Activated naive CD4-positive, alpha-beta T cell treated with anti-CD3 and anti-CD28 coated beads, Interleukin-2, amount 50 U/mL, for 16 hours (primary cell): ENCODE measurements at places on chromosomes 7 and 10.

GRCh38 chr7:90777465-90777864 is 181.3 kb downstream of the CDK14 start:
- DNase-seq = no peak

GRCh38 chr10:98919899-98920298 is 315.8 kb downstream of the HPSE2 start:
- no peak for DNase-seq

DNA sequence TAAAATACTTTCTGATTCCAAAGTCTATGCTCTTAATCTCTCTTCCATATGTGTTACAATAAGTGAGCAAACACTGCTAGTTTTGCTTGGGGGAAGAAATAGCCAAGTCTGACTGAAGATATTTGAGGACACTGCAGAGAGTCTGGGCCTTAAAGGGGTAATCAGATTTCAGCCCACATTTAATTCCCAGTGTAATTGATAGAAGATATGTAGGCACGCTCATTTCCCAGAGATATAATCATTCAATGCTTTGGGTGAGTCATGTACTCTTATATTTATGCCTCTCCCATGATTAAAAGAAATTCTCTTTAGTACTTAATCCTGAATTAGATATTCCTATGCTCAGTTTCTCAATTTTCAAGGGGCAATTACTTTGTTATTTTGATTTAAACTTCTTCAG is 178.1 kb upstream of the POM121L12 start:
- DNase-seq = no peak

DNA sequence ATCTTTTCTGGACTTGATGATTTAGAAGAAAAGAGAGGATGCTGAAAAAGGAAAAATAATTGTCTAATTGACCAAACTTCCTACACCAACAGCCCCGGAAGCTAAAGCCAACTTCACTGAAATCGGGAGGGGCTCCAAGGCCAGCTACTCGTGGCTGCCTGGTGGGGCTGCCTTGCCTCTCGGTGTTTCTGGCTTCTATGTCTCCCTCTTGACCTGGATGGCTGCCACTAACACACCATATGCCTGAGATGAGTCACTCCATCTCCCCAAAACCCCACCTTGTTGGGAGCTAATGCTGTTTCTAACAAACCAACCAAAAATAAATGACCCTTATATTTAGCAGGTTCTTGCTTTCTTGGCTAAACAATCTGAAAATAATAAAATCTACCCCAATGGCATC is 87.6 kb upstream of the AFAP1L2 start:
- DNase-seq = no peak

DNA sequence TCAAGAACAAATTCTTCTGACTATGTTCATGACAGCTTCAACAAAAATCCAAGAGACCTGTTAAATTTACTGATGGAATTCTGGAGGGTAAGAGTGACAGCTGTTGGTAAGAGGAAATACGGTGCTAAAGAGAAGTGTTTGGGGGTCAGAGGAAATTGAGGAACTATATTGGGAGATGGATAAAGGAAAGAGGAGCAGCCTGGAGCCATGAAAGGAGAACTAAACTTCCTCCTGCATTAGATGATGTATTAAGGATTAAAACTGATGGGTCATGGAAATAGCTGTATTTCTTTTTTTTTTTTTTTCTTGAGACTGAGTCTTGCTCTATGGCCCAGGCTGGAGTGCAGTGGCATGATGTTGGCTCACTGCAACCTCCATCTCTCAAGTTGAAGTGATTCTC is 95.3 kb downstream of the HERPUD2 start:
- no peak for DNase-seq

DNA sequence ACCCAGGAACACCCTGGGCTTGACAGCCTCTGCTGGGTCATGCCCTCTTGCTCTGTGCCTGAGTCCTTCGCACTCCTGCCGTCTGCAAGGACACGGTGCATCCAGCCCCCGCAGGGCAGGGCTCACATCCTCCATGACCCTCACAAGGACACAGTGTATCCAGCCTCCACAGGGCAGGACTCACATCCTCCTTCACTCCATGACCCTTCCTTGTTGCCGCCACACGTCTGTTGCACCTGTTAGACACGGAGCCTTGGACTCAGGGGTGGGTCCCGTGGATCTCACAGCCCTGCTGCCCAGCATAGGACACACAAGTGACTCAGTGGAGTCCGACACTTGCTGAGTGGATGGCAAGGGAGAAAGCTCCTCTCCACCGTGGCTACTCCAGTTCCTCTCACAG is 500.8 kb downstream of the DNAJB6 start:
- no peak for DNase-seq

GRCh38 chr7:7792056-7792455 is 73.6 kb upstream of the RPA3 start:
- DNase-seq = no peak

DNA sequence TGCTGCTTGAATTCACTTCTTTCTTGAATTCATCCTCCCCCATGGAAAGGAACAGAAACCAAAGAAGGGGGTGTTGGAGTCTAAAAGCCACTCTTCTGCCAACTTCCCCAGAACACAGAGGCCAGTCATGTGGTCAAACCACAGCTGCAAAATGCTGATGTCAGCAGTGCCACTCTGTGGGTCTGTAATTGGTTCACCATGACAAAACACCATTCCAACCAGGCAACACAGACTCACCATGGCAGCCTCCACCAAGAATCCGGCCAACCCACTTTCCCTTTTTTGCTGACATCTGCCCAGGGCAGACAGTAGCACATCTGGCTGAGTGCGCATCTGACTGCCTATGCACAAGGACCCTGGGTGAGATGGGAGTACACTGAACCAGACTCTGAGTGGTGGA is 16.8 kb downstream of the OSBPL3 start:
- no peak for DNase-seq

- DNase-seq = no peak
These were observed 206.5 kb upstream of the PRKCQ start for GRCh38 chr10:6786579-6787031.

- no peak for DNase-seq
These were observed 32.5 kb downstream of the NUB1 start for GRCh38 chr7:151374139-151374538.

DNA sequence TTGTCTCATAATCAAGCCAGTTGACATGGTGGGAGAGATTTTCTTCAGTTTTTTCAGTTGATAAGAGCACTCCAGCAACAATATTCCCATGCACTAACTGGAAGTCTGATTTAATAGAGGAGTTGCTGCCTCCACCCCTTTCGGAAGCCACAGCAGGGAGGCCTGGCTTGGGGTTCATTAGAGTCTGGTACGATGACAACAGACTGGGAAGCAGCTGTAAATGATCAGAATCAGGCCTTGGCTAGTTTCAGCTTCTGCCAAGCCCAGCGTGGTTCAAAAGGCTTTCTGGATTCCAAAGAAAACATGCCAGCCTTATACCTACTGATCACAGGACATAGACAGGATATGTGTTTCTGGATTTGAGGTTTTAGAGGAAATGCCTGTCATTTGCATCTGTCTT is 274.0 kb downstream of the CSTF2T start:
- DNase-seq = no peak

GRCh38 chr7:48033922-48034321 is 1.4 kb upstream of the C7orf57 start:
- no peak for DNase-seq

GRCh38 chr7:157528785-157529341 is 192.1 kb downstream of the DNAJB6 start:
- DNase-seq = no peak

DNA sequence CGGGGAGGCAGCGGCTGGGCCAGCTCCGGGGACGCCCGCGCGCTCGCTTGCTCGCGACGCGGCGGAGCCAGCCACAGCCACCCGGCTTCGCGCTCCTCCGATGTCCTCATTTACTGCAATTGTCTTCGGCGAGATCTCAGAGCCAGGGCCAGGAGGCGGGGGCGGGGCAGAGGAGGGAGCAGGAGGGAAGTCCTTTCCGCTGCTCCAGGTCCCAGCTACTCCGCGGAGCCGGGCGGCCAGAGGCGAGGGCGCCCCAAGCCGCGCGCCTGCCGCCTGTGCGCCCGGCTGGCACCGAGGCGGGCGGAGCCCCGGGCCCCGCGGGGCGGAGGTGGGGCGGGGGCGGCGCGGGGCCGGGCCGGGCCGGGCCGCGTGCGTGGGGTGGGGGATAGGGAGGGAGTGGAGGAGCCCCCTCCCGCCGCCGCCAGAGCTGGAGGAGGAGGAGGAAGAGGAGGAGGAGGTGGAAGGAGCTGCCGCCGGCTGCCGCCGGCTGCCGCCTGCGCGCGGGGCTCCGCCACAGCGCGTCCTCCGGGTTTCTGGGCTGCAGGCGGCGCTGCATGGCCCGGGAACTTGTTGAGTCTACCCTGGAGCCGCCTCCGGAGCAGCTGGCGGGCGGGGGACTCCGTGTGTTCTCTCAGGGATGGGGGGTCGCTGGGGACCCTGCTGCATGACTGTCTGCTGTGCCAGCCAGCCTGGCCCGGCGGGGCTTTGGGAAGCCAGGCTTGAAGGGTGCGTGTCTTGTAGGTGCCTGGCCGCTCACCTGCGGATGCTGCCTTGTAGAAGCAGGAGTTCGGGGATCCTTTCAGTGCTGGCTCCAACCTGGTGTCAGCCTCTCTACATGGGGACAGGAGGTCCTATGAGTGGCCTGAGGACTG is at the start of gene INSYN2A:
TSS of gene INSYN2A (minus strand) at position 310 of the 872 bp plus-strand sequence. CDS start 20,196 bp downstream, outside the sequence.
- no peak for DNase-seq

- DNase-seq = no peak
These were observed 18.2 kb downstream of the BAG3 start for GRCh38 chr10:119669331-119669730.

- DNase-seq = no peak
These were observed 11.2 kb upstream of the EPHA1 start for GRCh38 chr7:143419880-143420279.

DNA sequence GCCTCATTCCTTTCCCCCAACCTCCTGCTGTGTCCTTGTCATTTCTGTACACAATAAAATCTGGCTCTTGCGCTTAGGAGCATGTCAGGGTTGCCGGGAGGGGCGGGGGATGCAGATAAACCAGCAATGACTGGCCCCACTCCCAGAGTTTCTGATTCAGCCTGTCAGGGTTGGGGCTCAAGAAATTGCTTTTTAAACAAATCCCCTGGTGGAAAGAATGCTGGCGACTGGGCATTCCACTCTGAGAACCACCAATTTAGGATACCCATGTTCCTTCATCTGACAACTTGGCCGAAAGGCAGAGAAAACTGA is 376.4 kb downstream of the TCERG1L start:
- DNase-seq = no peak

- no peak for DNase-seq
These were observed 7.8 kb upstream of the CRHR2 start for GRCh38 chr7:30690011-30690410.

DNA sequence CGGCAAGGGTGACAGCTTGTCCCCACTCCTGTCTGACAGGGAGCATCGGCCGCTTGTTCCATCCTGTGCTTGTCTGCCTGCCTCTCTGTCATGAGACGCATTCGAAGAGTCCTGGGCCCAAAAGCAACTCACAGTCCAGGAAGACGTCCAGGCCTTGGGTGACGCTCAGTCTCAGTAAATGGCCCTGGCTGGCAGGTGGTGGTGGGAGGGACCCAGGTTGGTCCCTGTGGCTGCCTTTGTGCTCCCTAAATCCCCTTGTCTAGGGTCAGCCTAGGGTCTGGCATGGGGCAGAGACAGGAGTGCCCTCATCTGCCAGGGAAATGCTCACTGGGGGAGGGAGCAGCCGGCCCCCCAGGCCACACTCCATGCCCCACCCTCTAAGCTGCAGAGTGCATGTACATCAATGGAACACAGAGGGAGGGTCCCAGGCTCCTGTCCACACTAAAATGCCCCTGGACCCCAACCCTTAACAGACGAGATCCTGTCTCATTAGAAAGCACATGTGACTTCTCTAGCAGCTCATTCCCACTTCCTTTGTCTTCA is 295.2 kb upstream of the ZNF32 start:
- DNase-seq = no peak

DNA sequence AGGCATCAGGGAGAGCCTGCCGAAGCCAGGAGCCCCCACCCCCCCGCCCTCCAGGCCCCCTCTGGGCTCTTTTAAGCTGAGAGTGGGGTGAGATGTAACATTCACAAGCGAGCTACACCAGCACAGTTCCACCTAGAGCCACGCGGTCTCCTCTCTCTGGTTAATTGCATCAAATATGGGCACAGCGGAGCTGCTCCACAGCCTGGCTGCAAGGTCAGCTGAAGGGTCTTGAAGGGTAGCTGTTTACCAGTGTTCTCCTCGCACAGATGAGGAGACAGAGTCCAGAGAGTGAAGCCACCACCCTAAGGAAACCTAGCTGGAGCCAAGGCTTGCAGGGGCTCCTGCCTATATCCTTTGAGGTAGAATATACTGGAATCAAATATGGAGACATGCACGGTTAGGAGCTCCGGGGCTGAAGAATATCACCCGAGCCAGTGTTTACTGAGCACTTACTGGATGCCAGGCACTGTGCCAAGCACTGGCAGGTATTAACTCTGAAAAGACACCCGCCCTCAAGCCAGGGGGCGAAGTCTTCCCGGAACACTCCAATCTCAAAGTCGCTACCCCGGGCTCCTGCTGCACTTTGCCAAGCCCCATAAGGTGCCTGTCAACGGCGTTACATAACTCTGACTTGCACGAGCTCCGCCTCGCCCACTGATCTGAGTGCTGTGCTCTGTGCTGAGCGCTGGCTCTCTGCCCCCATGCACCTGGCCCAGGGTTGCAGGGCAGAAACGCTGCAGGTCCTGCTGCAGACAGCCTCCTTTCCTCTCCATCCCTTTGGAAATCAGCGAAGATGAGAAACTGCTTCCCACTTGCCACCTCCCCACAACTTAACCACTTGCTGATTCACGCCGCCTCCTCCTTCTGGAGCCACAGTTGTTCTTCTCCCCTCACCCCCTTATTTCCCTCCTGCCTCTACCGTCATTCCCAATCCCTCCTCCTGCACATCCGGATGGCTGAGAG is 5.4 kb downstream of the CHST15 start:
- DNase-seq = no peak

DNA sequence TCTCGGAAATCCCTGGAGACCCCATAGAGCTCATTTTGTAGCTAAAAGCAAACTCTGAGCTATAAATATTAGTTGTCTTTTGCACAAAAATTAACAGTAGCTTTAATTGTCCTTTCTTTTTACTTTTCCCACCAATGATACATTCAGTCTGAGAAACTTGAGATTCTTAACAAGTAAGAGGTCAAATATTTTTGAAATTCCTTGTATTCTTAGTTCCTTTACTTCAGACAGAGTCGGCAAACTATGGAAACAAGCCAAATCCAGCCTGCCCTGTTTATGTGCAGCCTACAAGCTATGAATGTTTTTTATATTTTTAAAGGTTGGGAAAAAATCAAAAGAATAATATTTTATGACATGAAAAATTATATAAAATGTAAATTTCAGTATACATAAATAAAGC is 146.6 kb downstream of the CTNNA3 start:
- DNase-seq = no peak

GRCh38 chr7:30888747-30889146 is 22.9 kb upstream of the AQP1 start:
- DNase-seq = no peak

DNA sequence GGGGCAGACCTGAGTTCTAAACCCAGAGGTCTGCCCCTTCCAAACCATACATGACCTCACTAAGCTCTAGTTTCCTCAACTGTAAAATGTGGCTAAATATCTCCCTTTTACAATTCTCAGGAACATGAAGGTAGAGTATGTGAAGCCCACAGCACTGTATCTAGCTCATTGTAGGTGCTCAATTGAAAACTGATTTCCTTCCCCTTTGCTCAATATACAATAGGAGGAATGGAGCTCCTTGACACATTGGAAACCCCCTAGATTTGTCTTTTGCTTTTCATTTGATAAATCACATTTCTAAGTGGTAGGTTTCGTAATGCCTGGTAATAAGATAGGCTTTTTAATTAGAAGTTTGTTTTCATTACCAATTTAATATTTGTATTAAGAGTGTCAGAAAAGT is 153.3 kb downstream of the ARID5B start:
- DNase-seq = no peak

- no peak for DNase-seq
These were observed 22.4 kb downstream of the ATXN7L1 start for GRCh38 chr7:105853931-105854419.

- DNase-seq = no peak
These were observed 11.4 kb downstream of the DAGLB start for GRCh38 chr7:6436385-6436685.
